ENCODE measurements at places on chromosomes 3 and 15. TPM values are rescaled to one million over a fixed set of nuclear protein-coding genes. Genes with fewer than 3 reads are reported as not detected.

The TMEM212 gene
- total RNA-seq = not detected

The DNAJA4 gene
- total RNA-seq = 1.6 TPM

The RIOX2 gene
- 27.0 TPM for total RNA-seq

The SAMMSON gene
- not detected for total RNA-seq

The UBP1 gene
- 37.3 TPM for total RNA-seq

The SOX2 gene
- under 0.01 TPM for total RNA-seq

The CHL1 gene
- not detected for total RNA-seq

The DPPA2 gene
- total RNA-seq = not detected

The CCDC191 gene
- 0.79 TPM for total RNA-seq

The RYR3 gene
- not detected for total RNA-seq

The SLC9C1 gene
- total RNA-seq = under 0.01 TPM

The FOXB1 gene
- not detected for total RNA-seq

The NKTR gene
- total RNA-seq = 46.0 TPM

The DAZL gene
- not detected for total RNA-seq

The IL17RD gene
- total RNA-seq = 0.20 TPM

The MKRN2OS gene
- total RNA-seq = not detected

The TGM4 gene
- total RNA-seq = under 0.01 TPM

The CAND2 gene
- 1.5 TPM for total RNA-seq

The TMC3 gene
- total RNA-seq = not detected

The ARHGEF26 gene
- under 0.01 TPM for total RNA-seq

The ATP2B2 gene
- total RNA-seq = not detected

The HDC gene
- not detected for total RNA-seq

Data from lung microvascular endothelial cell (primary cell).